Activated CD8-positive, alpha-beta memory T cell treated with anti-CD3 and anti-CD28 coated beads, Interleukin-2, amount 10 ng/mL, durations not matched to agents 7 days and 5 days (primary cell): ENCODE measurements at places on chromosomes 7 and 10. TPM values are rescaled to one million over a fixed set of nuclear protein-coding genes. Genes with fewer than 3 reads are reported as not detected.

DNA sequence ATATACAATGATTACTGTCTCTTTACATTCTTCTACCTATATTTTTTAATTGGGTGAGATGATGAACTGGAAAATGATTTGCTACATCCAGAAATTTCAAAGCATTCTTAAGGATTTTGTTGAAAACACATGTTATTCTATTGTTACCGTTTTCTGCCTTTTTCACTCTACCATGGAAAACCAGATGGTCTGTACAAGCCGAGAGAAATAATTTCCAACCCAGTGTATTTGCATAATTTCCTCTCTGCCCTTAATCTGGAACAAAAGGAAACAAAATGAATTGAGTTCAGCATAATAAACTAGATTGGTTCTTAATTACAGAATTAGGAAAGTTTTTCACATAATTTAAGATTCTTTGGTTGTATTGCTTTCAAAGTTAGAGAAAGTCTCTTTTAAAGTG is 211.2 kb downstream of the CACNB2 start:
- no peak for DNase-seq

ZP3 gene
- total RNA-seq = 0.94 TPM

DNA sequence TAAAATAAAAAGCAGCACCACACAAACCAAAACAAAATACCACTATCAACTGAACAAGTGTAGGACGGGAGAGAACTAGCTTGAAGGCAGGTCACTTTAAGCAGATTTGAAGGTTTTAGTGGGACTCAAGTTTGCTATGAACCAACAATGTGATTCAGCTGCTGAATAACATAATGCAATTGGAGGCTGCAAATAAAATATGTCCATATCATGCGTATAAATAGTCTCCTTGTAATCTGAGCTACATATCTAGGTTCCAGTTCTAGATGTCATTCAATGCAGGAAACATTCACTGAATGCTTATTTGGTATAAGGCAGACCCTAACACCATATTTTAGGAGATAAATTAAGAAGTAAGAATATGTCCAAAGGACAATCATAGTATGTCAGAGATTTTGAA is 81.4 kb upstream of the KCNIP2 start:
- no peak for DNase-seq

GRCh38 chr7:92075455-92076158 is 58.7 kb downstream of the CYP51A1 start:
- DNase-seq = no peak

ADRB1 gene
- 2.3 TPM for total RNA-seq

CYP26C1 gene
- total RNA-seq = 0.18 TPM

ANXA8 gene
- 1.3 TPM for total RNA-seq

GRCh38 chr10:44780426-44780825 is 130.7 kb upstream of the TMEM72 start:
- DNase-seq = no peak

DNA sequence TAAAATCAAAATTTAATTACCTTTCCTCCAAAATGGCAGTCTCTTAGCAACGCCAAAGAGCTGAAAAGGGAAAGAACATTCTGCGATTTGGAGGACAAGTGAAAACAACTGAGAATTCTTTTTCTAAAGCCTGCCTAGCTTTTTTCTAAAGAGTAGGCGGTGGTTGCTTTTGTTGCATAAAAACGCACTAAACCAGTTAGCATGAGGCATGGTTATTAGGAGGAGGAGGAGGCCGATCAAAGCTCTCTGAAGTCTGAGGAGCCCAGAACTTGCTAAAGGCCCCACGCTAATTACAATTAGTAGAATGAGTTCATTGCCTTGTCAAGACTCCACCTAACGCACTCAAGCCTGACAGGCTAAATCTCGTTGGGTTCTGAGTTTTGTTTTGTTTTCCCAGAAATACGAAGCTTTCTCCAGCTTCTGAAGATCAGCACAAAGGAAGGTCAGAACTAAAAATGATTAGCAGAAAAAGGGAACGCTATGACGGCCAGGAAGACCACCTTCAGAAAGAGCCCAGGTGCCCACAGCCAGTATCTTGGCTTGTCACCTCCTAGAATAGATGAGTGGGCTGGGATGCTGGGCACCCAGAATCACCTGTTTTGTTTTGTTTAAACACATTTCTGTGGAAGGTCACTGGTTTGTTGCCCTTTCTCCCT is 72.0 kb downstream of the FGFR2 start:
- no peak for DNase-seq

PKD2L1 gene
- total RNA-seq = not detected

DNA sequence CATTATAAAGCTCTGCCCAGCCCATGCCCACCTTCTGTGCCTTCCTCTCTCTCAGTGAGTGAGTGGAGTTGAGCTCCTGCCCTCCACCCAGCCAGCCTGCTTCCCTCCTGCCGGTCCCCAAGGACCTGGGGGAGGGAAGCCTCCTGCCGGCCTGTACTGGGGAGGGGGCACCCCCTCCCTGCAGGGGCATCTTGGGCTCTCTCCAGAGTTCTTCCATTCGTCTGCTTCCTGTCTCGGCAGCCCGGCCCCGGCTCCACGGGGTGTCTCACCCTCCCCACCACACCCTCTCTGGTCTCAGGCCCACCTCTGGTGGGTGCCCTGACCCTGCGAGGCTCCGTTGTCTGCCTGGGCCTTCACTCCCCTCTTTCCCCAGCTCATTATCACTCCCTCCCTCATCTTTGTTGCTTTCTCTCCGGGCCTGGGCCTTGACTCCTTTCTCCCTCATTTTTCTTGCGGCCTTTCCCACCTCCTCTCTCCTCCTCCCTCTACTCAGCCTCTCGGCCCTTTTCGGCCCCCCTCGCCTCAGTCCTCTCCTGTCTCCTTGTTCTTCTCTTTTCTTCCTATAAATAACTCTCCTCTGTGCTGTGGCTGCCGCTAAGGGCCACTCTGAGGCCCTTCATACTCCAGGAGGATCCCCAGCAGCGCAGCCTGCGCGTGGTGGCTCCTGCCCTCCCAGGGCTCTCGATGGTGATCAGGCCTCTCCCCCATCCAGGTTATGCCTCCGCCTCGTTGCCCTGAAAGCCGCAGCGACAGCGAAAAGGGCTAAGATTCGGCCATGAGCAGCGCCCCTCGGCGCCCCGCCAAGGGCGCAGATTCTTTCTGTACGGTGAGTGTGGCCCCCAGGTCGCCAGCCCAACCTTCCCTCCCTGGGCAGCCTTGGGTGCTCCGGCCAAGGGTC is 2.1 kb downstream of the SLC4A2 start:
- DNase-seq = no peak

DNA sequence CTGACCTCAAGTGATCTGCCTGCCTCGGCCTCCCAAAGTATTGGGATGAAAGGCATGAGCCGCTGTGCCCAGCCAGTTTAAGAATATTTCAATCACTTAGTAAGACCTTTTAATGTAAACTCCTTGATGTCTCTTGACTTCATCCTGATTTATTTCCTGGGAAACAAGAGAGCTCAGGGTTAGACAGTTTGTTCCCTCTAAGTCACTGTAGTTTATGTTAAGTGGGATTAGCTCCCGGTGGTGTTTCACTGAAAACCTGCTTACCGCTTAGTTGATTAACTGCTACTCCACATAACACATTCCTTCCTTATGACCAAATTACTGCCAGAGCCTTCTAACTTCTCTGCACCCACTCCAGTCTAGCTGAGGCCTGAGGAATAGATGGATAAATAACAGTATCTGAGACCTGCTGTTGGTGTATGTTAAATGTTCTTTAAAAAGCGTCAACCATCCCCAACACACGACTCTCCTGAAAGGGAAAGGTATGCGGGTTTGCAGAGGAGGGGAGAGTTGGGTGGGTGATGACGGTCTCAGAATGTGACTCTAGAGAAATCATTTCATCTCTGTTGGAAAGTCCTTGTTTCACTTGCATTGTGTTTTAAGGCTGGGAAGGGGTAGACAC is 48.7 kb downstream of the CREB3L2 start:
- DNase-seq = no peak

GRCh38 chr7:159102681-159103381 is 41.8 kb downstream of the VIPR2 start:
- DNase-seq = no peak

DHTKD1 gene
- 25.9 TPM for total RNA-seq

SDHAF3 gene
- total RNA-seq = 14.7 TPM

NSMCE4A gene
- 67.1 TPM for total RNA-seq

DNA sequence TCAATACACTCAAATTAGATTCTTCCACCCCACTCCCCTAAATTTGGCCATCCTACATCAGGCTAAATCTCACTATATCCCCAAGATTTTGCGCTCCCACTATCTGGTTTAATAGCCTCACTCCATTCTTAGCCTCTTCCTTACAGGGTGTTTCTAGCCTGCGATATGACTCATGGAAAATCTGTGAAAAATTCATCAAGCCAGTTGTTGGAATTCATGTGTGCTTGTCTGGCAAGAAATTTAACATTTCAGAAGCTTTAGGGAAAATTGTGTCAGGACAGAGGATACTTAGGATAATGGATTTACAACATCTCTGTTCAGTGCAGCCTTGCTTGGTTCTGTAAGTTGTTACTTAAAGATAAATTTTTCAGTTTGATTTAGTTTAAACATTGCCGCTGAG is 1249.9 kb upstream of the AUTS2 start:
- DNase-seq = no peak
